ENCODE measurements at places on chromosomes 12 and 14. TPM values are rescaled to one million over a fixed set of nuclear protein-coding genes. Genes with fewer than 3 reads are reported as not detected.

DNA sequence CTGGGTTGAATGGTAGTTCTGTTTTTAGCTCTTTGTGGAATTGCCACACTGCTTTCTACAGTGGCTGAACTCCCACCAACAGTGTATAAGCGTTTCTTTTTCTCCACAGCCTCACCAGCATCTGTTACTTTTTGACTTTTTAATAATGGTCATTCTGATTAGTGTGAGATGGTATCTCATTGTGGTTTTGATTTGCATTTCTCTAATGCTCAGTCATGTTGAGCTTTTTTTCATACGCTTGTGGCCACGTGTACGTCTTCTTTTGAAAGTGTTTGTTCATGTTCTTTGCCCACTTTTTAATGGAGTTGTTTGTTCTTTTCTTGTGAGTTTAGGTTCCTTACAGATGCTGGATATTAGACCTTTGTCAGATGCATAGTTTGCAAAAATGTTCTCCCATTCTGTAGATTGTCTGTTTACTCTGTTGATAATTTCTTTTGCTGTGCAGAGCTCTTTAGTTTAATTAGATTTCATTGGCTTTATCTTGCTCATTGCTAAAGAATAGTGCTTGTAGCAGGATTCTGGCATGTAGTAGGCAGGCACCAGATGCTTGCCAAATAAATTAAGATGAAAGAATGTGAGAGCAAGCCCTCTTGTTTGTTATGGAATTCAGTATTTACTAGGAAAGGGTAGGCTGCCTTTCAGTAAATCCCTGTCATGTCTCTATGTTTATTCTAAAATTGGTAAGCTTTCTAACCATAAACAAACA is 86.8 kb downstream of the PDE3A start:
- DNase-seq, result no peak

CEP170B gene
- total RNA-seq, result 11.1 TPM

DNA sequence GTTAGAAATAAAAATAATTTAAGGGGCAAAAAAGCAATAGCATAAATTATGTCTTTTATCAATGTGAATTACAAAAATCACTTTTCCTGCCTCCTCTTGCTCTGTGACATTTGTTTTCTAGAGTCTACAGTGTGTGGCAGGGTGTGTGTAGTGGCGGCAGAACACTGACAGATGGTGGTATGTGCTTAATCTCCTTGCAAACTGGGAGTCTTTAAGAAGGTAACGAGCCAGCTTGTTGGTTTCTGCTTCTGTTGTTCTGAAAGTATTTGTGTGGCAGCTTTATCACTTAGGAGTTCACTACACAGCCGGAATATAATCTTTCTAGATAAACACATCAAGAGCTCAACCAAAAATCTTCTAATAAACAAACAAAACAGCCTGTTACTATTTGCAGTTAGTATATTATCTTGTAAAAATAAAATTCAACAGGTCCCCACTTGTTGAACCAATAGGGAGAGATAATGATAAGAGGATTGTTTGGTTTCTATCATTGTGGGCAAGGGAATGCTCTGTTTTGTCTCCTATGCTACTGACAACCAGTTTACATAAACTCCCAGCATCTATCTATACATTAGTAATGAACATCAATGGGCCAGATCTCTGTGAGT is 13.0 kb downstream of the CDKL1 start:
- no peak for DNase-seq

LRTM2 gene
- total RNA-seq, result 0.27 TPM

NCAPD2 gene
- total RNA-seq, result 29.8 TPM

GRCh38 chr14:90629471-90629870 is 186.8 kb downstream of the TTC7B start:
- no peak for DNase-seq

NAA30 gene
- 24.0 TPM for total RNA-seq

- DNase-seq, result no peak
Measured at GRCh38 chr12:61282790-61283575, 977.2 kb upstream of the USP15 start.

DNA sequence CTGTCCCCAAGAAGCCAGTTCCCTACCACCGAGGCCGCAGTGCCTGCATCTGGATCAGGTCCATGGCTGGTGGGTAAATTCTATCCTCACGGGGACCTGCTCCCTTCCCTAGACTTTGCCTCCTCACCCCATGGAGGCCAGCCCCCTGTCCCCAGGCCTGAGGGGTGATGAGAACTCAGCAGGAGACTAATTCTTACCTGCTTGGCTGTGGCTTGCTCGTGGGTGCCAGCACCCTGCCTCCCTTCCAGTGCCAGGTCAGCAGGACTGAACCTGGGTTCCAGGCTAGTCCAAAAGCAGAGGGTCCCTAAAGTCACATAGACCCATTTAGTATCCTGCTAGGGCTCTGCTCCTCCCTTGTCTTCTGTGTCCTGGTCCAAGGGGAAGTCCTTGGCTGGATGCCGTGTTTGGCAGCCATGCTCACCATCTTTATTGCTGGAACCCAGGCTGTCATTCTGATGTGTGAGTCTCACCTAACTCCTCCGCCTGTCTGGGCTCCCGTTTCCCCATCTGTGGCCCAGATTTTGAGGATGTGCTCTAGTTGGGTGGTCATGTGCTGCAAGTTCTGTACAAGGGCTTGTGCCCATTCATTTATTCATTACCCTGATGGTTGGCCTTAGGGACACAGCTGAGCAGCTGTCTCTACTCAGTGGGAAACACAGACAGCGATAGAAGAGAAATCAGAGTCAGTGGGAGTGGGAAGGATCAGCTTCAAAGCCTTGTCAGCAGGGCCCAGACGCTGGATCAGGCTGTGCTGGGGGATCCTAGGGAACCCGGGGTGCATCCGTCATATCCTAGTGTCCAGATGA is 949 bp downstream of the PLBD2 start:
- no peak for DNase-seq

DNA sequence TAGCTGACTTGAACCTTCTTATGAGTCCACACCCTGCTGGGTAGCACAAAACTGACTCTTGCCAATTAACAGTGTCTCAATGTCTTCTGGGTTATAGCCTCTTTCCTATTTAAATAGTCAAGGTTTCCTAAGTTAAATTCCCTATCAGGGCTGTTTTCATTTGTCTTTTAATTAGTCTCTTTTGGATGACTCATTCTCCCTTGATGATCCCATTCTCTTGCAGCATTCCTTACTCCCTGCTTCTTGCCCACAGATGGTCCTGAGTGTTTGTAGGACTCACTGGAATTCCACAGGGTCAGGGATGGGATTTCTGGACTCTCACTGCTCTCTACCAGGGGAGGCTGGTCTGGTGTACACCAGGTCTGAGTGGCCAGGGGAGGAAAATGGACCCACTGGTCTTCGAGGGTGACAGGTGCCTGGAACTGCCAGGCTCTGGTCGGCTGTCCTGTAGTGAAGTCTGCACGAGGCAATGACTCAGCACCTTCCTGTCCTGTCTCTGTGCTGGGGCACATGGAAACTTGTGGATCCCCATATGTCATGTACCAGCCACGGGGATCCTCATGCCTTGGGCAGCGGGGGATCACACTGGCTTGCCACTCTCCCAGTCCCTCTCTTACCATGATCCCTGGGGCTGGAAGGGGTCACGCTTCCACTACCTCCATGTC is 236.5 kb upstream of the PELI2 start:
- DNase-seq, result no peak

ST8SIA1 gene
- 1.6 TPM for total RNA-seq

CLEC4D gene
- not detected for total RNA-seq

- no peak for DNase-seq
Measured at GRCh38 chr14:25477316-25478098, 427.6 kb upstream of the STXBP6 start.

HNRNPC gene
- total RNA-seq, result 1,256 TPM
